Stimulated activated naive CD8-positive, alpha-beta T cell treated with anti-CD3 and anti-CD28 coated beads, Interleukin-15, amount 100 ng/mL, for 72 hours (primary cell): ENCODE measurements at places on chromosomes 4 and X.
A peak's percentile ranks its signal among the peaks of the same experiment; 100 is the strongest.

GRCh38 chr4:38002451-38003071, 42.4 kb downstream of the PTTG2 start:
- no peak for DNase-seq

GRCh38 chr4:61864286-61864685, 664.2 kb downstream of the ADGRL3 start:
- DNase-seq: no peak

DNA sequence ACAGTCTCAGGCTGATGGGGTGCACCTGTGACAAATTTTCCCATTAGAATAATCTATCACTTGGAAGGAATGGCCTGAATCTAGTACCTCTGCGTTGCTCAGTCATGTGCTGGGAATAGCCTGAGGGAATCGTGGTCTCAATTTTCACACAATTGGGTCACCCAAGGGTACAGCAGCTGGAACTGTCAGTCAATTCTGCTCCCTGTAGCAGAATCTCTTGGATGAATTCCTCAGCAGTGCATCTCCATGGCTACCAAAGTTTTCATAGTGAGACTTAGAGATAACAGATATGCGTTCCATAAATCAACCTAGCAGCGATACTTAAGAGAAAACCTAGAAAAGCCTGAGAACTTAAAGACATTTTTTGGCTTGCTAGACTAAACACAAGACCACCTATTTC, 288.7 kb upstream of the CTSO start:
- no peak for DNase-seq

DNA sequence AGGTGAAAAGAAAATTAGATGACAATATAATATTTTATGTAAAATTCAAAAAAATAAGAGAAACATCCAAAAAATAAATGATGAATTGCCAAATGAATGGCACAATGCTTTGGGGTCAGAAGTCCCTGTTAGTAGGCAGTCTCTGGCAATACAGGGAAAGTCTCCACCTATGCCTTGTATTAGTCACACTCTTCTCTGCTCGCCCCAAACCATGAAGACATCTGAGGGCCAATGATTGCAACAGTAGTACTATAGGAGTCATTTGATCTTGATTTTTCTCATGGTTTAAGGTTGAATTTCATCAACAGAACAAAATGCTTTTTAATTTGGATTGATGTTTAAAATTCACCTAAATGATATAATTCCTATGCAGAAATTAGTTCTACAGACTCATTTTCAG, 3.9 kb upstream of the PRSS12 start:
- DNase-seq: no peak

- no peak for DNase-seq
These were observed 68.6 kb downstream of the RGS12 start for GRCh38 chr4:3361406-3361805.

- no peak for DNase-seq
These were observed 30.2 kb upstream of the SYTL5 start for GRCh38 chrX:37976153-37976552.

DNA sequence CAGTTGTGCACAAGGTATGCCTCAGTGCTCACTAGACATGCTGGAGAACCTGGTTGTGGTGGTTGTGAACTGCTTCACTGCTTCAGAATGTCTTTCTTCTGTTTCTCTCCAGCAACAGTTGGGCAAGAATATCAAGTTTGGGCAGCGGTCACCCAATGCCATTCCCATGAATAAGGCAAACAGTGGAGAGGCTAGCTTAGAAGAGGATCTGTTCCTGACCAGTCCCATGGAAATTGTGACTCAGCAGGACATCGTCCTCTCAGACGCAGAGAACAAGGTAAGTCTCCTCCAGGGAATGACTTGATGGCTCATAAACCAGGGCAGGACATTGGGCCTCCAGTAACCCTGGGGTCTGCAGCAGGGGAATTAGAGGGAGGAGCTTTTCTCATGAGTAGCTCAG, 79.9 kb downstream of the AASDH start:
- no peak for DNase-seq

DNA sequence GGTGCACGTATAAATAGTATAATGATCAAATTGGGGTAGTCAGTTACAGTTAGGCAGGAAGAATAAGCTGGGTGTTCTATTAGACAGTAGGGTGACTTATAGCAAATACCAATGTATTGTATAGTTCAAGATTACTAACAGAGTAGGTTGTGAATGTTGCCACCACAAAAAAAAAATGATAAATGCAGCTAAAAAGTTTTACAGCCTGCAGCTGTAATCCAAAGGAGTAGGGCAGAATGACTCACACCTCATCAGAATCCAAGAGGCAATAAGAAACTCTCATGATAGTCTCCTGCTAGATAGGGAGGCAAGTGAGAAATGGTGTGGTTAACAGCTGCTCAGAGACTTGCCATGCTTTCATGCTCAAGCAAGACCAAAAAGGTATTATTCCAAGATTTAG, 19.6 kb upstream of the TCEAL4 start:
- no peak for DNase-seq

- peak; percentile 26 for DNase-seq
These were observed at the start of gene RTL5 for GRCh38 chrX:72131317-72132294. TSS of gene RTL5 (minus strand) at chrX:72131915.

DNA sequence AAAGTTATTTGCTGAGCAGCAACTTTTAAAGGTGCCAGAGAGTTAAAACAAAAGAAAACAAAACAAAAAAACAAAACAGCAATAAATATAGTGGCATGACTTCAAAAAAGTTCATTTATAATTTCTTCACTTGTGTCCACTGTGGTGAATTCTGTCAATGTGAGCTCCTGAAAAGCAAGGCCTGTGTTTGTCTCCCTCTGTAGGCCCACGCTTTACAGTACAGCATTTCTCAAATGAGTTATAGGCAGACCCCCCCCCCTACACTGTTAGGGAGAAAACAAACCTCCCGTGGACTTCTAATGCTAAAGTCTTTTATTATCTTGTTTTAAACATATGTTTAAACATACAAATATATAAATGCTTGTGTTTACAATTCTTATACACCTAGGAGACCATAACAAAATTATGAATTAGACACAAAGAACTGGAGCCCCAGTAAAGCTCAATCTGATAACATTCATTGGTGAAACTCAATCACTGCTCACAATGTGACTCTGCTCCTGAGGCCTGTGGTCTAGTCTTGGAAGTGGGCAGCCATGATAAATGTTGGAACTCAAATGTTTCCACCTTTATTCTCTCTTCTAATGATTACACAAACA, 47.0 kb upstream of the SCOC start:
- DNase-seq: no peak

GRCh38 chr4:38905652-38906385, 38.2 kb downstream of the FAM114A1 start:
- DNase-seq: no peak

GRCh38 chrX:118220509-118220908, 103.9 kb upstream of the KLHL13 start:
- no peak for DNase-seq

DNA sequence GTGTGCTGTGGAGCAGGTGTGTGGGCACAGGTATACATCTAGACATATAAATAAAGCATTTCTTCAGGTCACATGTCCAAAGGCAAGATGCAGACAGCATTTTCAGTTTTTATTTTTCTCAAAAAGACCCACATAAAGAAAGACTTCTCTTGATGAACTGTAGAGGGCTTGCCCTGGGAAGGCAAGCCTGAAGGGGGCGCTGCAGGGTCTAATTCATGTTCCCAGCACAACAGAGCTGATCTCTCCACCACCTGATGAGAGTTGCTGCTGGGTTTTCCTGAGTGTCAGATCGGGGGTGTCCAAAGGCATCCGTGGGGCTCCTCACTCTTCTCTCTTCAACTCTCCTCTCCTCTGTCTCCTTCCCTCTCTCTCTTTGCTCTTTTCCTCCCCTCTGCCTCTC, 26.6 kb downstream of the ADRA2C start:
- DNase-seq: no peak

- DNase-seq: no peak
These were observed 362.5 kb upstream of the TRAM1L1 start for GRCh38 chr4:117447925-117448324.

- no peak for DNase-seq
These were observed 281.7 kb upstream of the PITX2 start for GRCh38 chr4:110904435-110905065.

DNA sequence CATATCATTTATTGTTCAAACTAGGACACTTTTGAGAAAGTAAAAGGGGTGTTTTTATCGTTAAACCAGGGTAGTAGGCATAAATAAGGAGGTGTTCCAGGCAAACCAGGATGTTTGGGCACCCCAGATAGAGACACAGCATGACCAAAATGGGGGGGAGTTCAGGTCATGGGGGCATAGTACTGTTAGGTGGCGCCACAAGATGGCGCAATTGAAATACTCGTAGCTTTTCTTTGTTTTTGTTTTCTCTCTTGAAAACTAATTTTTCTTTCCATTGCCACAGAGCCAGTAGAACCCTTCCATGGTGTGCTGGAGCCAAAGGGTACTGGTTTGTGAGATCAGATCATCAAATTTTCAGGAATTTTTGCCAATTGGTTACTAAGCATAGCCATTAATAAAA, 283.4 kb downstream of the BCOR start:
- DNase-seq: no peak

GRCh38 chrX:71814123-71814912, 51.2 kb downstream of the CXorf49B start:
- no peak for DNase-seq

DNA sequence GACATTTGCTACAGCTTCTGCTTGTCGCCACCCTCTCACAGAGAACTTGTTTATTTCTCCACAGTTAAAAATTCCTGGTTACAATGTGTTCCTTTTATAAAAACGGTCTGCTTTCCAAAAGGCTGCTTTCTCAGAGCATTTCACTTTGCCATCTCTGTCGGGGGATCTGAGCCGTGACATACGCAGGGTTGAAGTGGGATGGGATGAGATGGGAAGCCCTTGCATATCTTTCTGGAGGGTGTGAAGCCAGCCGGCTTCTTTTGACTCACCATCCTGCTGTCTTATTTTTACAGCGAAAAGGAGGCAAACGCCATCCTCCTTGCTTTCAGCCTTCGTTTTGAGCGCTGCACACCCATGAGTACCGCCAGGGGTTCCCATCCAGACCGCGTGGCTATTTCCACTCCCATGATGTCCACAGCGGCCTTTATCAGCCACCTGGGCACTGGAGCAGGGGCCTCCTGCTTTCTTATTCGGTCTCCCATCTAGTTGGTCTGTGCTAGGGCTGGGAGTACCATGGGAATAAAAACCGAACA, 99.8 kb upstream of the GATB start:
- DNase-seq: no peak

DNA sequence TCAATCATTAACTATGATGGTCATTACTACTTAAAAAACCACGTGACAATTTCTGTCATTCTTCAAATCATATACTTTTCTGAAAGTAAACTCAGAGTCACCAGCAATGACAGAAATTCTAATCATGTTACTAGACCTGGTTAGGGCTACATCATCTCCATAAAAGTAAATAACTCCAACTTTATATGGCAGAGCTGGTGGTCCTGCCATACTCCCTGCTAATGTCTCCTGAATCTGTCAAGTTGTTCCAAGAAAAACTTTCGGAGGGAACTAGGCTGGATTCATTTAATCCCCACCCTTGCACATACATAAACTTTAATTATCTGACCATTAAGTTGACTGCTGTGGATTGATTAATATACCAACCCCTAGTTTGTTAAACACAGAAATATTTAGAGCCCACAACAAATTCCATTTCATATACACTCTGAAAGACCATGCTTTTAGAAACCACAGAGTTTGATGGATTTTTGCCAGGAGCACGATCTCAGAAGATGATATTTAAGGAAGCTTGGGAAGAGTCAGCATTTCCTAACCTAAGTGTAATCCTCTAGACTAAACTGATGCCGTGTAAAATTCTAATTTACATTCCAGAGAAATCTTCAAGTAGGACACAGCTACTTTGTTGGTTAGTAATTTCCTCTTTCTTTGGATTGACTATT, 577.0 kb downstream of the FAT4 start:
- DNase-seq: no peak

DNA sequence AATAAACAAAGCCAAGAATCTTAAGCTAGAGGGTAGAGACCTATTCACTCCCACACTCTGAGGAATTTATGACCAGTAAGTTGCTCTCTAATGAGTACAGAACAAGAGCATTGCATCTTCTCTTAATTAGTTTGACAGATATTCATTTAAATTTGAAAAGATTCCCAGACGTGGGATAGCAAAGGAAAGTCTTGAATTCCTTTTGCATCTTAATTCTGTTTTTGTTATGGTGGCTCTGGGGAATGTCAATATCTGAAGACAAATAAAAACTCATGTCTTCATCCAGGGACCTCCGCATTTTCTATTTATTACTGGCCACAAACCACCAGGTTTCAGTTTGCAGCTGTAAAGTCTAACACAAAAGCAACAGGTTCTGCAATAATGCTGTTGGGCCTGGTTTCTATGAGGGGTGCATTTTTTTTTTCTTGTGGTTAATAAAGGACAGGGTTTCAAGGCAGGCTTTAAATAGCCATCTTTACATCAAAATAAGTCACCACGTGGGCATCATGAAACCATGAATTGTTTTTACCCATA, 172.3 kb downstream of the SHROOM3 start:
- DNase-seq: no peak

GRCh38 chrX:110060846-110061537, 58.1 kb downstream of the TMEM164 start:
- DNase-seq: no peak

DNA sequence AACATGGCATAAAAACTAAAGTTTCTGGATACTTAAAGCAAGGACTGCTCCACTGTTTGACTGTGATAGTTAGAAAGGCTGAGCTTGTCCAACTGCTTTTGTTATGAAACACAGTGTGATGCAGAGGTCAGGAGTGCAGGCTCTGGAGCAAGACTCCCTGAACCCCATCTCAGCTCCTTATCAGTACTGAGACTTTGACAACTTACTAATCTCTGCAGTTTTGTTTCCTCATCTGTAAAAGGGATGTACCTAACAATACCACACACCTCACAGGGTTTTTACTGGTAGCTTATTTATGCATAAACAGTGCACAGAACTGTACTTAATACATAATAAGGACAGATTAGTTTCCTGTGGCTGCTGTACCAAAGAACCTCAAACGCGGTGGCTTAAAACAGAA, 804.3 kb downstream of the FSTL5 start:
- DNase-seq: no peak

GRCh38 chrX:65266482-65266881, 268.1 kb downstream of the LAS1L start:
- no peak for DNase-seq

GRCh38 chrX:148806145-148806870, 305.9 kb downstream of the AFF2 start:
- DNase-seq: no peak

DNA sequence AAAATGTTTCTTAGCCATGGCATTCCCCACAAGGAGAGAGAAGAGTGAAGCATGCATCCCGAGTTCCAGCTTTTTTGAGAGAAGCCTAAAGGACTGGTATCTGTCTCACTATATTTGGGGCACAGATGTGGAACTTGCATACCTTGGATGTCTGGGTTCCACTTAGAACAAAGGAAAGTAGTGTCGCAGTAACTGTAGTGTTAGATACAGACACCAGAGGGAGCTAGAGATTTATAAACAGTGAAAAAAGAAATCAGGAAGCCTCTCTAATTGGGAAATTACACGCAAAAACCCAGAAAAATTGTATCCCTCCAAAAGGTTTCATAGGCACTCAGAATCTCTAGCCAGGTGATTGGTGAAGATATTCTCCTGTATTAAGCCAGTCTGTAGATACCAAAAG, 34.4 kb downstream of the AGTR2 start:
- DNase-seq: no peak

GRCh38 chrX:108557580-108557979, 117.9 kb downstream of the COL4A5 start:
- no peak for DNase-seq

GRCh38 chrX:11193035-11193469, 81.9 kb downstream of the HCCS start:
- DNase-seq: no peak

- DNase-seq: no peak
These were observed 220.3 kb upstream of the SFRP2 start for GRCh38 chr4:154009191-154009590.
